ENCODE measurements at places on chromosomes 16 and 17. TPM values are rescaled to one million over a fixed set of nuclear protein-coding genes. Genes with fewer than 3 reads are reported as not detected.

SLC38A8 gene
- total RNA-seq = not detected

CCDC200 gene
- not detected for total RNA-seq

SLC47A2 gene
- total RNA-seq = not detected

DNAJA2 gene
- total RNA-seq = 55.6 TPM

GRCh38 chr17:30315106-30315505 lies 18.8 kb downstream of the TMIGD1 start:
- H3K36me3 ChIP-seq = no peaks in the 10 kb centered on the region
- DNase-seq = no peak
- no peak overlapping the region for H3K27ac ChIP-seq
- H3K27me3 ChIP-seq = peaks cover 5% of the 10 kb centered on the region

GRCh38 chr16:72811188-72811720 lies 236.7 kb downstream of the ZFHX3 start:
- H3K27ac ChIP-seq = no peak overlapping the region
- H3K36me3 ChIP-seq = no peaks in the 10 kb centered on the region
- peaks cover 6% of the 10 kb centered on the region for H3K27me3 ChIP-seq
- DNase-seq = no peak

- peak overlapping the region; percentile 54 for H3K27ac ChIP-seq
- H3K4me1 ChIP-seq = peaks cover 50% of the 10 kb centered on the region
- peaks cover 12% of the 10 kb centered on the region for H3K27me3 ChIP-seq
- H3K4me3 ChIP-seq = peak overlapping the region; percentile 64
- no peaks in the 10 kb centered on the region for H3K36me3 ChIP-seq
- peak; percentile 68 for DNase-seq
Measured at GRCh38 chr16:11670171-11671131, 2.2 kb downstream of the SNN start.

GRCh38 chr17:80890921-80891396 lies 100.7 kb upstream of the CHMP6 start:
- peak overlapping the region; percentile 96 for H3K27ac ChIP-seq
- peaks cover 78% of the 10 kb centered on the region for H3K4me1 ChIP-seq

GRCh38 chr16:52052818-52053217 lies 494.1 kb downstream of the TOX3 start:
- no peak overlapping the region for H3K4me3 ChIP-seq
- no peaks in the 10 kb centered on the region for H3K4me1 ChIP-seq
- DNase-seq = no peak
- H3K27me3 ChIP-seq = no peaks in the 10 kb centered on the region

DNA sequence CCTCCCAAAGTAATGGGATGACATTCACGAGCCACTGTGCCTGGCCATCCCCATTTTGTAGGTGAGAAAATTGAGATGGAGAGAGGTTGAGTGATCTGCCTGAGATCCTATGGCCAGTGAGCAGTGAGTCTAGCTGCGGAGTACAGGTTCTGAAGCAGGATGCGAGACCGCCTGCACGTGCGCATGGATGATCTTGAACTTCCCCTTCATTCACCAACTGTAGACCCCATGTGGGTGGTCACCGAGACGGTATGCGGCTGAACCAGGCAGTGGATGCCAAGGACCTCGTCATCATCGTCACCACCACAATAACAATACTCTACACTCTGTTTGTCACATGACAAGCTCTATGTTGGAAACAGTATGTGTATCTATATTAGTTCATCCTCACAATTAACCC lies 6.2 kb upstream of the SPNS3 start:
- DNase-seq = no peak
- H3K36me3 ChIP-seq = no peaks in the 10 kb centered on the region
- peaks cover 3% of the 10 kb centered on the region for H3K4me1 ChIP-seq
- H3K27me3 ChIP-seq = no peaks in the 10 kb centered on the region

GRCh38 chr16:86452451-86452850 lies 57.9 kb upstream of the FOXF1 start:
- no peaks in the 10 kb centered on the region for H3K27me3 ChIP-seq
- H3K4me3 ChIP-seq = no peak overlapping the region
- H3K27ac ChIP-seq = no peak overlapping the region
- H3K4me1 ChIP-seq = no peaks in the 10 kb centered on the region

DNA sequence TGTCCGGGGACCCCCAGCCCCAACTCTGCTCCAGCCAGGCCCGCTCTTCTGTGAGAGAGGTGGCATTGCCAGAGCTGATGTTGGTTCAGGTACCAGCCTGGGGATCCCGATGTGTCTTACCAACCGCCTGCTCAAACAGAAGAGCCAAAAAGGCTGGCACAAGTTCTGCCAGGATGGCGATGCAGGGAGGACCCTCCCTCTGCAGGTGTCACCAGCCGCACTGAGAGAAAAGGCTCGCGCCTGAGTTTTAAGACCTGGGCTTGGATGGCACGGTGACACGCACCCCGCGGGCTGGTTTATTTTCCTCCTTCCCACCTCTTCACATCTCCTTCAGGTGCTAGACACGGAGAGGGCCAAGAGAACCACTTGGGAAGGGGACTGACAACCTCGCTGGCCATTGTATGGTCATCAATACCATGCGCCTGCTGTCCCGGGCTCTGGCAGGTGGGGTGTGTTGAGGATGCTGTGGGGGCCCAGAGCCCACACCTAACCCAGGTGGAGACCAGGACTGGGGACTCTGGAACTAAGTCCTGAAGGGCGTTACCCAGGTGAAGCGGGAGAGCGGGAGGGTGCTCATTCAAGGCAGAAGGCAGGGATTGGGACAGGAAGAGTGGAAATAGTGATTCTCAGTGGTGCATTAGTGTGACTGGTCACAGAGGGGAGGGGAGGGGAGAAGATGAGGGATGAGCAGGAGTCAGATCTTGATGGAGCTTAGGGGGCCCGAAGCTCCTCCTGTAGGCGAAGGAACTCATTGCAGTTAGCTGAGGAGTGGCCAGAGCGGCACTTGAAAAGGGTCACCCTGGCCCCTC lies 16.3 kb downstream of the FOXJ1 start:
- DNase-seq = no peak
- no peaks in the 10 kb centered on the region for H3K27me3 ChIP-seq
- no peaks in the 10 kb centered on the region for H3K36me3 ChIP-seq
- no peak overlapping the region for H3K4me3 ChIP-seq

DNA sequence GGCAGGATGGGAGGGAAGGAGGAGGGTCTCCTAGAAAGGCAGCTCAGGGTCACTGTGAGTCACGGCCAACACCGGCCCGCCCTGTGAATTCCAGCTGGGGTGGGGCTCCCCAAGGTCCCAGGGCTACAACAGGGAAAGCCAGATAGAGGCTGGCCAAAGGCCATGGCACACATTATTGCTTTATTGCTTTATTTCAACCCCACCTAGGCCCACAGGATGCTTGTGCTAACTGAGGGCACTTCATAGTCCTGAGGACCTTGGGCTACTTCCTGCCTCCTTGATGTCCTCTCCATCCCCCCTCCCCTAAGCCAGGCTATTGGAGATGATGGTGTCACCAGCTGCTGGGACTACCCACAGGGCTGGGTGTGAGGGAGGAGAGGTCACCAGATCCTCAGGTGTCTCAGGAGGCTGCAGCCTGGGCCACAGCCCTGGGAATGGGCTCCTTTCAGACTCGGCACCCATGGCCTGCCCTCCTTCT lies 26.1 kb downstream of the LRRC75A start:
- no peak for DNase-seq
- no peak overlapping the region for H3K27ac ChIP-seq
- no peak overlapping the region for H3K4me3 ChIP-seq
- no peaks in the 10 kb centered on the region for H3K27me3 ChIP-seq
- H3K36me3 ChIP-seq = no peaks in the 10 kb centered on the region

DNA sequence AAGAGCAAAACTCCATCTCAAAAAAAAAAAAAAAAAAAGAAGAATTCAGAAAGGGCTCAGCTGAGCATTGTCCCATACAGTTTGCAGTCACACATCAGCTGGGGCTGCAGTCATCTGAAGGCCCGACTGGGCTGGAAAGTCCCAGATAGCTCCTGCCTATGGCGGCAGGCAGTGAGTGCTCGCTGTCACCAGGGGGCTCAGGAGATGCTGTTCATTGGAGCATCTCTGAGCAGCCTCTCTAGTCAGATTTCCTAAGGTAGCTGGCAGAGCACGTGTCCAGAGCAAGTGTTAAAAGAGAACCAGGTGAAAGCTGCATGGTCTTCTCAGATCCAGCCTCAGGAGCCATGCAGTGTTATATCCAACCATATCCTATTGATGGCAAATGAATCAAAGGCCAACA lies 75.8 kb downstream of the WSCD1 start:
- H3K36me3 ChIP-seq = no peaks in the 10 kb centered on the region
- no peak overlapping the region for H3K27ac ChIP-seq
- H3K4me1 ChIP-seq = no peaks in the 10 kb centered on the region
- no peak for DNase-seq

DNA sequence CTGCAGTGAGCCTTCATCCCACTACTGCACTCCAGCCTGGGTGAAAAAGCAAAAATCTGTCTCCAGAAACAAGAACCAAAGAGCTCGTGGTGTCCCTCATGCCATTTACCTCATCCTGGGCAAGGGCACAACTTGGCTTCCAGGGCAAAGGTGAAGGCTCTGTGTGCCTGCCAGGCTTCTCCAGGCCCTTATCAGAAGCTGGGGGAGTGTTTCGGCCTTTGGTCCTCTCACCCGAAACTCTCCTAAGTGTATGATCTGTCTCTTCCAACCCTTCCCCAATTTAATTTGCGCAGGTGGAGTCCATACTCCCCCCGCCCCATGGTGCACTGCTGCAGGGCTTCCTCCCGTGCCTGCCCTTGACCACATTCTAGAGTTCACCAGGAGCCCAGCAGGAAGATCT lies 1.1 kb downstream of the CES2 start:
- no peaks in the 10 kb centered on the region for H3K27me3 ChIP-seq
- peaks cover 14% of the 10 kb centered on the region for H3K36me3 ChIP-seq
- DNase-seq = no peak
- peak overlapping the region; percentile 33 for H3K27ac ChIP-seq
- H3K4me3 ChIP-seq = peak overlapping the region; percentile 91
- H3K4me1 ChIP-seq = peaks cover 51% of the 10 kb centered on the region

DNA sequence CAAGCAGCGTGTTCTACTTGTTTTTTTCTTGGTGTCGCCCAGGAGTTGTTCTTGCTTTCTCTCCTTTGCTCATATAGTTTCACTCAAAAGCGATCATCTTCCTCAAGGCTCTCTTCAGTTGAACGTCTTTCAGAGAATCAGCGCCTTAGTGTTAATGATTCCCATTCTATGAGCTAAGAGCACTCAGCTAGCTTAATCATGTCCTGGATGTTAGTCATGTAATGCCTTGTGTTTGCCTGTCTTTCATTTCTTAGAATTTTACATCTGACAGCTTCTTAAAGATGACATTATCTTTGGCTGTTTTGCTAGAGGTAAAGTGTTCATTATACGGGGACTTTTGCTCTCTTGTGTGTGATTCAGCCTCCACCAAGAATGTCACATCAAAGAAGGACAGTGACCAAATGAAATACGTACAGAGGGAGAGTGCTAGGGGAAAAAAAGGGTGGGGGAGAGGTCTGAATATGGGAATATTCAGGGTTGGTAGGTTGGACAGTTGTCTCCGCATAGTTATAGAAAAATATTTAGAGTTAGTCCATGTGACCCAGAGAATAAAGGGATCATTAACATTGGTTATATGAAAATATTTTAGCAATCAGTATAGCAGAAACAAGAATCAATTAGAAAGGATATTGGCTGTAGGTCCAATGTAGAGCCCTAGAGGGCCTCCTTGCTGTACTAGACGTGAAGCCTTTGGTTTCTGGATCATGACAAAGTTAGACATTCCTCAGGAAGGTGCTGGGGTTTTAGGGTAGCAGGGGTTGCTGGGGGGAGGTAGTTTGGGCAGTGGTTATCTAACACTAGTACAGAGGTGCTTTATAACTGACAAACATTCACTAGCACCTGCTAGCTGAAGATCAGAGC lies 31.9 kb upstream of the ANKFN1 start:
- no peaks in the 10 kb centered on the region for H3K36me3 ChIP-seq
- H3K4me1 ChIP-seq = no peaks in the 10 kb centered on the region
- no peak overlapping the region for H3K27ac ChIP-seq
- no peak for DNase-seq
- no peak overlapping the region for H3K4me3 ChIP-seq
- H3K27me3 ChIP-seq = no peaks in the 10 kb centered on the region

DNA sequence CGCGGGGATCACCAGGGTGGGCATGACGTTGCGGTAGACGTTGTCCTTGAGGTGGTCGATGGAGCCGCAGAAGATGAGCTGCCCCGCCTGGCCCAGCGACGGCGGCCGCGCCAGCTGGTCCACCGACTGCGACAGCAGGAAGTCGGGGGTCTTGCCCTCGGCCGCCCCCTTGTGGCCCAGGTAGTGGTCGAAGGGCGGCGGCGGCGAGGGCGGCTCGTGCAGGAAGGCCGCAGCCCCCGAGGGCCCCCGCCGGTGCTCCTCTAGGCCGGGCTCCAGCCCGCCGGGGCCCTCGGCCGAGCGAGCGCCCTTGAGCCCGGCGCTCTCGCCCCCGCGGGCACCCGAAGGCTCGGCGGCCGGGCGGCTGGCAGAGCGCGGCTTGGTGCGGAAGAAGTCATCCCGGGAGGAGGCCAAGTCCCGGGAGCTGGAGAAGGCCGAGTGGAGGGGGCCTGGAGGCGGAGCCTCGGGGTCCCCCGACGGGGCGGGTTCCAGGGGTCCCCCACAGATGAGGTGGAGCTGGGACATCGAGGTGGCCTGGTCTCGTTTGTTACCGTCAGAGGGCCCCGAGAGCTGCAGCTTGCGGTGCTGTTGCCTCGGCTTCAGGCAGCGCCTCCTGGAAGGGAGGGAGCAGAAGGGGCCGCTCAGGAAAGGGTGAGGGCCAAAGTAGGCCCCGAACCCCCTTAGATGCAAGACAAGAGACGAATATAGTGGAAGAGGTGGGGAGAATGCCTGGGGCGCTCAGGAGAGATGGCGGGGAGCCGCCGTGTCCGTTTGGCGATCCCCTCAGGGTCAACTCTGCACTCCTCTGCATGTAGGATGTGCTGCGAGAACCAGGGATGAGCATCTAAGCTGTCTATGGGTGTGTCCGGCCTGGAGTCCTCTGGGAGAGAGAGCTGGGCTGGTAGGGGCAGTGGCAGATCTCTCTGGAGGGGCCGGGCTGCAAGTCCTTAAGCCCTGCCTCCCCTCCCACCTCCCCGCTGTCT lies 8.8 kb downstream of the FAM171A2 start:
- peaks cover 6% of the 10 kb centered on the region for H3K4me1 ChIP-seq
- peak overlapping the region; percentile 52 for H3K4me3 ChIP-seq
- H3K27me3 ChIP-seq = peaks cover 14% of the 10 kb centered on the region
- H3K27ac ChIP-seq = no peak overlapping the region

Data from activated CD8-positive, alpha-beta memory T cell treated with anti-CD3 and anti-CD28 coated beads, Interleukin-2, amount 10 ng/mL, durations not matched to agents 7 days and 5 days (primary cell).